Heart right ventricle (tissue), 16 donors: ENCODE measurements at places on chromosomes 4 and X.

DNA sequence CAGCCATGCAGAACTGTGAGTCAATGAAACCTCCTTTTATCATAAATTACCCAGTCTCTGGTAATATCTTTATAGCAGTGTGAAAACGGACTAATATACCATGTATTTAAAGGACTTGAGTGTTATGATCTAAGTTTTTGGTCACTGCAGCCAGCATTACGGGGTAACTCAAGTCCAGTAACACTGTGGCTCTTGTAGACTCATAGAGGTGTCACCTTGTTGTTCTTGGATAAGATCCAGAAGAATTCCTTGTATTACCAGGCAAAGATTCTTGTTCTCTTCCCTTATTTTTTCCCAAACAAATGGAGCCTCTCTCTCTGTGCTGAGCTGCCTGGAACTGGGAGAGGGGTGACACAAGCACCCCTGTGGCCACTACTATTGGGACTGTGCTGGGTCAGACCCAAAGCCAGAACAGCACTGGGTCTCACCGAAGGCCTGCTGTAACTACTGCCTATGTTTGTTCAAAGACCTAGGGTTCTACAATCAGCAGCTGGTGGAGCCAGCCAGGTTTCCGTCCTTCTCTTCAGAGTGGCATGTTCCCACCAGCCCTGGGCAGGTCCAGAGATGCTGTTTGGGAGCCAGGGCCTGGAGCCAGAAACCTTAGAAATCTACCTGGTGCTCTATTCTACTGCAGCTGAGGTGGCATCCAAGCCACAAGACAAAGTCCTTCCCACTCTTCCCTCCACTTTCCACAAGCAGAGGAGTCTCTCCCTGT lies 43.7 kb upstream of the MED14 start:
- no peak for DNase-seq

GRCh38 chr4:73575660-73576059 lies 44.6 kb downstream of the RASSF6 start:
- no peak for DNase-seq

DNA sequence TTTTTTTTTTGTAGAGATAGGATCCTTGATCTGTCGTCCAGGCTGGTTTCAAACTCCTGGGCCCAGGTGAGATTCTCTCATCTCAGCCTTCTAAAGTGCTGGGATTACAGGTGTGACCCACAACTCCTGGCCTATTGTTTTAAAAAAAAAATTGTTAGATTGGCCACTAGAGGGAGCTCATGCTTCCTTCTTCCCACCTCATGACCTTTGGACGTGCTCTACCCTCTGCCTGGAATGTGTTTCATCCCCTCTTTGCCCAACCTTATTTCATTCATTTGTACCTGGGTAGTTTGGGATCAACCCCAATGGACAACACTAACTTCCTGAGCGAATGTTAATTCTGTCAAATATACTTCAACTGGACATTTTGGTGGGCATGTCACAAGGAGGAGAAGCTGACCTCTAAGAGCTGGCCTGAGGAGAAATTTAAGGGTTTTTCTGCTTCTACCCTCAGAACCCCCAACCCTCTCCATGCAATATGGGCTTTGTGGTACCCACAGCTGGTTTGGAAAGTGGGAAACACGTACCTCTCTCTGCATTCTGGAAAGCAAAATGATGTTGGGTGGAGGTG lies 6.4 kb downstream of the PPEF2 start:
- DNase-seq = no peak

GRCh38 chrX:12370497-12370986 lies 232.3 kb downstream of the FRMPD4 start:
- DNase-seq = no peak

DNA sequence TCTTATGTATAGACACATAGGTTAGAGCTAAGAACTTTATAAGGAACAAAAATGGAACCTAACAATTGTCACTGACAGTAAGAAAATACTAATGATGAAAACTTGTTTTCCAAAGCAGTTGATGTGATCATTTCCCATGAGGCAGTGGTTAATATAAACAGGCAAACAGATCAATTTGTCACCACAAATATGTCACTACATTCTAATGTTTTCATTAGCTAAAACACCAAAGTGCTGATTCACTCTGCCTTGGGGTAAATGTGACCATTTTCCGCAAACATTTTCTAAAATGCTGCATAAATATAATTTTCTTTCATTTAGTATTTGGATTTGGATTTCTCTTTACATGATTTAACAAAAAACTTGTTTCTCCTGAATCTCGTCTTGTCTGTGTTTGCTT lies 408.9 kb upstream of the CTSO start:
- DNase-seq = no peak

GRCh38 chr4:17347445-17347844 lies 164.4 kb downstream of the QDPR start:
- peak; percentile 17 for DNase-seq

GRCh38 chr4:53476232-53477037 lies 99.0 kb downstream of the FIP1L1 start:
- no peak for DNase-seq

- DNase-seq = no peak
Observed at GRCh38 chr4:58368221-58368620, 1258.0 kb upstream of the IGFBP7 start.

- no peak for DNase-seq
Observed at GRCh38 chr4:71355045-71355444, 16.2 kb downstream of the SLC4A4 start.

DNA sequence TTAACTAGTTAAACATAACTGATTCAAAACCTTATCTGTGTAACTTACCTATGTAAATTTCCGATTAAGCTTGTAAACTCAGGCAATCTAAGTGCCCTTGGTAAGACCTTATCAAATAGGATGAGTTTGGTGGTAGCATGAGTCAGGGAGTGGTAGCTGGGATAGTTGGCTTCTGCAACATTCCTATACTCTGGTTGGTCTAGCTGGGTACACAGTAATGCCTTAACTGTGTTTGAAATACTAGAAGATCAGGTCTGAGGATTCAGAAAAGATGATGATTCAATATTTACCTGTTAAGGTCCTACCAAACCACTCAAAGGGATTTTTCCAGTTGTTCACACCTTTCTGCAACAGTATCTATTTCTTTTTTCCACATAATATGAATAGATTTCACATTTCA lies 5.3 kb downstream of the YIPF7 start:
- DNase-seq = no peak

DNA sequence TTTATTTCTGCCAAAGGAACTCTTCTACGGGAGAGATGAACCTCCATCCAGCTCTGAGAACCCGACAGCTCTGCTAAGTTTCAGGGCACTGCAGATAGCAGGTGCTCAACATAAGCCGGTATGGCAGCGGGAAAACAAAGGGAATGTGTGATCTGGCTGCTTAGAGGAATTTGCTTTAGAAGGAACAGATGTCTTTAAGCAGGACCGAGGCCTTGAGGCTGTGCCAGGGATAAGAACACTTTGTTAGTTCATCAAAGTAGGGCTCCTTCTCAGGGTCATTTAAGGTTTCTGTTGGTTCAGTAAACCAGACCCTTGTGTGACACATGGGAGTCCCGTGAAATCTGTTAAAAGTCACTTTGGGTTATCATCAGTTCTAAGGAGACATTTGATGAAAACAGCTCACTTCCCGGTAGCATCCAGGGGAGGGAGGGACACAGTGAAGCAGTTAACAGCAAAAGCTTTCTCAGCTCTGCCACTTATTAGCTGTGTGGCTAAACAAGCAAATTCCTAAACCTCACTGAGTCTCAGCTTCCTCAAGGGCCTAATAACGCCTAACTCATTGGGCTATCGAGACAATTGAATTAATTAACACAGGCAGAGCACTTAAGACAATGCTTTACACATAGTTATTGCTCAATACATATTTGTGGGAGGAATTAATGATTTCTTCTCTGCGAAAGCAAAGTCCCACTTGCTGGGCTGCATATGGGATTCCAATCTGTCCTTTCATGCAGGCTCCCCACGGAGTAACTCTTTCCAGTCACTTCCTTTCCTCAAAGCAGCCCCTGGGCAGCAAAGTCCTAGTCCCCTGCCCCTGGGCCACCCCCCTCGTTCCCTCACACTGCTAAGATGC lies 2.9 kb upstream of the FTSJ1 start:
- DNase-seq = no peak

DNA sequence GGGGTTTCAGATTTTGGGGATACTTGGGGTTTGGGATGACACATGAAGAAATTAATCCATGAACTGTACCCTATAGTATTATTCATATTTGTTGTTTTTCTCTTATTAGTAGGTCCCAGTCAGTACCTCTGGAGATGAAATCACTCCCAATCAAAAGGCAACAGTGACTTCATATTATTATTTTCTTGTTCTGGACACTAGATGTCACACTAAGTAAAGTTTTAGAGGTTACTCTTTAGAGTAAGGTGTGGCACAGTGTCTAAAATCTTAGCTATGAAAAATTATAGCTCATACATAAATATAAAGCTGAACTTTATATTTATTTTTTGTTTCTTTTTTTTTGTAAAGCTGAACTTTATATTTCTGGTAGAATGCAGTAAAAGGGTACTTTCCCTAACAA lies 35.1 kb downstream of the FAM114A1 start:
- DNase-seq = no peak

GRCh38 chr4:46909078-46909477 lies at the start of gene COX7B2:
Gene COX7B2, minus strand, starts transcription at chr4:46909245. Its CDS starts 174,053 bp downstream, at chr4:46735192.
- no peak for DNase-seq

DNA sequence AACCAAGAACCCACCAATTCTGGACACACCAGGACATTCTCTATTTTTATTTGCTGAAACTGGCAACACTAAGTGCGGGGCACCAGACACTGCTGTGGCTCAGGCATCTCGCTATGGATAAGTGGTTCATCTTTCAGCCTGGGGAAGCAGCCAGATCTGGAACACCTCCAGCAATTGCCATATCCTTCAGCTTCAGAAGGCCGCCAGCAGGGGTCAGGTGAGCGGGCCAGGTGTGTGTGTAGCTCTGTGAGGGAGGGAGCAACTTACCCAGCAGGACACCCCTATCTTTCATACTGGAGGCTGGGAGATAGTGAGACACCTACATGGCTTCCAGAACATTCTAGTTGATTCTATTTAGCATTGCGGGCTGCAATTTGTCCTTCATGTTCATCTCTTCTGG lies 57.0 kb upstream of the GBA3 start:
- DNase-seq = no peak

- no peak for DNase-seq
Observed at GRCh38 chr4:183214912-183215488, 105.1 kb downstream of the CLDN22 start.

GRCh38 chr4:104425948-104426347 lies 68.7 kb downstream of the CXXC4 start:
- no peak for DNase-seq

DNA sequence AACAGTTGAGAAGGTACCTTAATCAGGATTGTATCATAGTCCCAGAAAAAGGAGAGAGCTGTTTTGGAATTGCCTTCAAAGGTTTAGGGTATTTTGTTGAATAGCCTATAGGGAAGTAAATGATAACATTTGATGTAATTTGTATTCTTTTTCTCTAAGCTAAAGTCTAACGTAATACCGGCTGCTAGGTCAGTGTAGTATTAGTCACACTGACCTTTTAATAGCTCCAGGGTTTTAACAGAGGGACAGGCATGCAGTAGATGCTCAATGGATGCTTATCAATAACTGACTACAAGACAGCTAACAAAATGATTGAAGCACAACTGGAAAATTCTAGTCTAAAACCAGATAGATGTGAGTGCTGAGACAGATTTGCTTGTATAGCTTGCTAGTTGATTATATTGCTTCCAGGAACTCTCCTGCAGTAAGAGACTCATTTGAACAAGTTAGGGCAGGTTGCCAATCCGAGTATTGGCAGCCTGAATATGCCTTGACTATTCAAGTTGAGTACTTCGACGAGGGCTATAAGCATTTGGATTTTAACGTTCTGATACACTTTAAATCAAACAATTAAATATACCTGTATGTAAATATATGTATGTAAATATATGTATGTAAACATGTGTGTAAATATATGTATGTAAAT lies 16.5 kb upstream of the PNPLA4 start:
- DNase-seq = no peak

- no peak for DNase-seq
Observed at GRCh38 chrX:14843666-14844065, 29.2 kb downstream of the FANCB start.

- DNase-seq = no peak
Observed at GRCh38 chrX:37787423-37787869, 7.6 kb downstream of the CYBB start.

DNA sequence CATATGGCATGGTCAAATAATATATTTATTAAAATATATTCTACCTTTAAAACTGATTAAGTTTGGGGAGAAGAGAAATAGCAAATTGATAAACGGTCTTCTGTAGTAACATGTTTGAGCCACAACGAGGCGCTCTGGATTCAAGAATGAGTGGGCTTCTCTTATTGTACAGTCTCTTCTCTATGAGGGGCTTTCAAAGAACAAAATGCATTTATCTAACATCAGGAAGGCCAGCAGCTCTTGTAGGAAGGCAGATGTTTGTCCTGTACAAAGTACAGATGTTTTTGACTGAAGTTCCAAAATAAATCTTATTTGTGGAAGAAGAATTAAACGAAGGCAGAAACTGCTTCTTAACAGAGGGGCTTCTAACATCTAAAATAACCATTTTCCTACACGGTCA lies 153.6 kb downstream of the RASL11B start:
- peak; percentile 38 for DNase-seq

DNA sequence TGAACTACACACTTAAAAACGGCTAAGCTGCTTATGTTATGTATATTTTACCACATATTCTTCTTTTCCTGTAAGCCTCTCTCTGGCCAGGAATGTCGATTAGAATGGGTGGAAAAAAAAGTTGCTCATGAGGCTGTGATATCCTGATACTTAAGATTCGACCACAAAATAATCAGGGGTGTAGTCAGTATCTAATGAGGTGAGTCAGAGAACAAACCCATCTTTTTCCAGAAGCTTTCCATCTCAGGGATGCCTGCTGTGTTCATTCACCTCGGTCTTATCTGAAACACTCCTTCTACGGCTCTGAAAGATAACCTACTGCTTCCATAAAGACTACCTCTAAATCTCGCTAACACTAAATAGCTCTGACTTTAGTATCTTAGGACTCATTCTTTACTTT lies 142.7 kb upstream of the MAP3K15 start:
- no peak for DNase-seq

- DNase-seq = no peak
Observed at GRCh38 chr4:77493829-77494551, 111.6 kb upstream of the CXCL13 start.

- no peak for DNase-seq
Observed at GRCh38 chrX:39689376-39690104, 408.2 kb downstream of the BCOR start.

DNA sequence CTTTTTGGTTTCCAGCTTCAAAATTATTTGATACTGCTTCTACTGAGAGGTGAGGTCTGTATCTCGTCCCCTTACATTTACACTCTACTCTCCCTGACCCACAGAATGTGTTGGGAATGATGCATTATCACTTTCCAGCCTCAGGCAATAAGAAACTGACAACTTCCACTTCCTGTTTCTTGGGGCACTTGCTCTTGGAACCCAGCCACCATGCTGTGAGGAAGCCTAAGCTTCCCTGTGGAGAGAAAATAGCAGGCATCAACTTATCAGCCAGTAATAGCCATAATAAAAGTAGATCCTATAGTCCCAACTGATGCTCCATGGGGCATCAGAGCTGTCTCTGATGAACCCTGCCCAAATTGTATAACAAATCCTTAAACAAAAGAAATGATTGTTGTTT lies 32.6 kb downstream of the RELL1 start:
- DNase-seq = no peak

- DNase-seq = no peak
Observed at GRCh38 chrX:40483502-40483901, 97.3 kb upstream of the ATP6AP2 start.

- no peak for DNase-seq
Observed at GRCh38 chr4:3494462-3494871, 31.4 kb downstream of the DOK7 start.
